RKO (cell line): ENCODE measurements at places on chromosomes 1 and 21.
A peak's percentile ranks its signal among the peaks of the same experiment; 100 is the strongest.

- DNase-seq: no peak
Observed at GRCh38 chr1:9767964-9768668, 55.6 kb downstream of the CLSTN1 start.

DNA sequence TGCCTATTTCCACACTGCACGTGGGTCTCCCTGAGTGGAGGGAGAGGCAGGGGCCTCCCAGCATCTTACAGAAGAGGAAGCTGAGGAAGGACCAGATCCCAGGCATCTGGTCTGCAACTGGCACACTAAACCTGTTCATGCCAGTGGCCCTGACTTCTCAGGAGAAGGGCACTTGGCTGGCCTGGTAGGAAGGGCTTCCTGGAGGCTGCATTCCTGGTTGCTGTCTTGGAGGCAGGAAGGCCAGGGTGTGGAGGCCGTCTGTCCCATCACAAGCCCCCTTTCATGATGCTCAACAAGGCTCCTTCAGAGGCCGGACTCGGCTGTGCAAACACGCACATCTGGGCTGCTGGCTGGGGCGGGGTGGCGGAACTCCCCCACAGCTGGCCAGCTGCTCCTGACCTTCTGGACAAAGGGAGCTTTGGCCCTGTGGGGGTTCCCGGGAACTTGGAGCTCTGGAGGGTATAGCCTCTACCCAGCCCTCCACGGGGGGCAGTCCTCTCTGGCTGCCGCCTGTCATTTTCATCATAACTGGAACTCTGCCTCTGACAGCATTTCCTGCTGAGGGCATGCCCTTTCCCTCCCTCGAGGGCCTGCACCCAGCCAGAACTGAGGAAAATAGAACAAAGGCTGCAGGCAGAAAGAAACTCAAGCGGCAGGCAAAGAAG is 39.2 kb upstream of the POU3F1 start:
- DNase-seq: no peak

DNA sequence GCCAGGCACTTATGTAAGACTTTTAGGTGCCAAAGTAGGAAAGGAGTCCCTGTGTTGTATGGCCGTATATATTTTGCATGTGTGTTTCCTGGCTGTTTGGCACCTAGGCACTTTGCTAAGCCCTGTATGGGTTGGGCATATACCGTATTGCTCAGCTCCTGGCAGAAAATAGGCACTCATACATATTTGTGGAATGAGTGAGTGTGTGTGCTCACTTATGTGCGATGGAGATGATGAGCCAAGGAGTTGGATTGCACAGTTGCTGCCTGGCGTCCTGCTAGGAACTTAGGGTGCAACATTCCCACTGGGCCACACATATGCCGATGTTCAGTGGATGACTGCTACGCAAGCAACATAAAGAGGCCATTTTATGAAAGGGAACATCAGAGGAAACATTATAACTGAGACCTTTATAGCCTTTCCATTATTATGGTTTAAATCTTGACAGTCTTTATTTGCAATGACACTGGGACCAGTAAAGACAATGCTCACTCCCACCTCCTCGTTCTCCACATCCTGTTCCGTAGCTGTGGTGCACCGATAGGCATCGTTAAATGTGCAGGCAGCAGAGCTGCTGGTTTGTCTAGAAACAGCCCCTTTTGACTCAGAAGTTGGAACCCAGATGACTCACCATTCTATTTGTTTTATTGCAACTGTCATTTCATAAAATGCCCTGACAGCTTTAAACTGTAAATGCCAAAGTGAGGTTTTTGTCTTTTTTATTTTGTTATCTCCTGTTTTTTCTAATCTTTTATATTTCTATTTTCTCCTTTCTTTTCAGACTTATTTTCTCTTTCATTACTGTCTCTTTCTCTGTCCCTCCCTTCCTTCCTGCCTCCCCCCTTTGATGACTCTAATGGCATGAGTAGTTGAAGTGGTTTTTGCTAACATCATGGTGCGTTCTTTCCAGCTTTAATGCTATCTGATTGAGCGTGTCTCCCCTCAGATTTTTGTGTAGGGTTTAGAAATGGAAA is 36.1 kb downstream of the PEX14 start:
- DNase-seq: peak; percentile 94

DNA sequence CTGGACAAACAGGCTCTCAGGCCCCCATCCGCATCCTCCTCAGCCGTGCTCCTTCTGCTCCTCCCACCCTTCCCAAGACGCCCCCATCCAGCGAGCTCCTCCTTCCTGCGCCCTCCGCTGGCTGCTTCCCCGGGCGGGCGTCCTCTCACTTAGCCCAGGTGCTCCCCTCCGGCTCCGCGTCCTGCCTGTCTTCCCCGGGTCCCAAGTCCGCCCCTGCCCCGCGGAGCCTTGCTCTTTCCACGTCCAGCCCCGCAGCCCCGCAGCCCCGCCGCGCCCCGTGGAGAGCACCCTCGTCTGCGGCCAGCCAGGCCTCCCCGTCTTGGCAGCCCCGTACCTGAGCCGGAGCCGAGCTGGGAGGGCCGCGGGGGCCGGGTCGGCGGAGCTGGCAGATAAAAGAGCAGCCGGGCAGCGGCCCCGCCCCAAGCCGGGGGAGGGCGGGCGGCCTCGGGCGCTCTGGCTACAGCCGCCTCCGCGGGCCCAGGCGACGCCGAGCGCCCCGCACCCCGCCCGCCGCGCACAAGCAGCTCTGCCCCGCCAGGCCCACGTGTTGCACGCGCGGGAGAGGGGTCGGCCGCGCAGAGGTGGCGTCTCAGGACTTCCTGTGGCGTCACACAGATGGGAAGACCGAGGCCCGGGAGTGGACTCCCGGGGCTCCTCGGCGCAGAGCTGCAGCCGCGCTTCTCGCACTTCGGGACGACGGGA is at the start of gene PAQR7:
TSS of gene PAQR7 (minus strand) at position 555 of the 702 bp plus-strand sequence. CDS start 11,869 bp downstream, outside the sequence.
- peak; percentile 85 for DNase-seq

- DNase-seq: no peak
Observed at GRCh38 chr1:10889650-10890353, 93.4 kb upstream of the CASZ1 start.

DNA sequence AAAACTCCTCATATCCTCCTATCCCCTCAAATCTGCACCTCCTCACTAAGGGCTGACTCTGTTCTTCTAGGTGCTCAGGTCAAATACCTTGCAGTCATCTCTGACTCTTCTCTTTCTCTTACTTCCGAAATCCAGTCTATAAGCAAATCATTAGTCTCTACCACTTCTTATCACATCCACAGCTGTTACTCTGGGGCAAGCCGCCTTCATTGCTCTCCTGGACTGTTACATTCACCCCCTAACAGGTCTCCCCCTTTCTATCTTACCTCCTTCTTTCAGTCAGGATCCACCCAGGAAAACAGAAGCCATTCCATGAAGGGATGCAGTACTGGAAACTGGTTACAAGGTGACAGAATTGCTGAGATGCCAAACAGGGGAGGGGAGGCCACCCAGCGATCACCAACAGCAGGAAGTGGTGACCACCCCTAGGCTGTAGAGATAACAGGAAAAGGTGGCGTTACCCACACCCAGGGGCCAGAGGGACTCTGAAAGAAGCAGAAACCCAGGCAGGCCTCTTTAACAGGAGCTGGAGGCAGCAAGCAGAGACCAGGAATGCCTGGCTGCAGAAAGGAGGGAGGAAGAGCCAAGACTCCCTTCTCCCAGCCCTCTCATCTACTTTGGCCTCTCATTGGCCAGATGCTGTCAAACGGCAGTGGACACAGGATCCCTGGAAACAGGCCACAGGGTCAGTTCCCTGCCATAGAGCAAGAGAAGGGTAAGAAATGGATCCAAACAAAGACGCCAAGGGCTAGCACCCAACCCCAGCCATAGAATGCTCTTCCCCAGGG is 55.5 kb upstream of the FOXO6 start:
- no peak for DNase-seq

DNA sequence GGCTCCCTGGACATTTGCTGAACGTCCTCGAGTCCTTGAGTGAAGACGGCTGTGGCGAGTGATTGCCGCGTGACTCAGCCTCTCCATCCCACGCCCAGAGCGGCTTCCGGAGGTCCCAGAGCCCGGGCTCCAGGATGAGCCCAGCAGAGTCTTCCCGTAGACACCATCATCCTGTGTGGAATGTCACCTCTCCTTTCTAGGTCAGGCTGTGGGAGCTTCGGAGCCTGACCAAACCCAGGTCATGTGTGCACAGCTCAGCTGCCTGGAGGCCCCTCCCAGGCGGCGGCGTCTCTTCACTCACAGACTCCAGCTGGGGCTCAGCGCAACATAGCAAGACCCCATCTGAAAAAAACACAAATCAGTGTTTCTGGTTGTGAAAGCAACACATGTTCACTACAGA is 38.2 kb downstream of the PRKCZ start:
- no peak for DNase-seq

DNA sequence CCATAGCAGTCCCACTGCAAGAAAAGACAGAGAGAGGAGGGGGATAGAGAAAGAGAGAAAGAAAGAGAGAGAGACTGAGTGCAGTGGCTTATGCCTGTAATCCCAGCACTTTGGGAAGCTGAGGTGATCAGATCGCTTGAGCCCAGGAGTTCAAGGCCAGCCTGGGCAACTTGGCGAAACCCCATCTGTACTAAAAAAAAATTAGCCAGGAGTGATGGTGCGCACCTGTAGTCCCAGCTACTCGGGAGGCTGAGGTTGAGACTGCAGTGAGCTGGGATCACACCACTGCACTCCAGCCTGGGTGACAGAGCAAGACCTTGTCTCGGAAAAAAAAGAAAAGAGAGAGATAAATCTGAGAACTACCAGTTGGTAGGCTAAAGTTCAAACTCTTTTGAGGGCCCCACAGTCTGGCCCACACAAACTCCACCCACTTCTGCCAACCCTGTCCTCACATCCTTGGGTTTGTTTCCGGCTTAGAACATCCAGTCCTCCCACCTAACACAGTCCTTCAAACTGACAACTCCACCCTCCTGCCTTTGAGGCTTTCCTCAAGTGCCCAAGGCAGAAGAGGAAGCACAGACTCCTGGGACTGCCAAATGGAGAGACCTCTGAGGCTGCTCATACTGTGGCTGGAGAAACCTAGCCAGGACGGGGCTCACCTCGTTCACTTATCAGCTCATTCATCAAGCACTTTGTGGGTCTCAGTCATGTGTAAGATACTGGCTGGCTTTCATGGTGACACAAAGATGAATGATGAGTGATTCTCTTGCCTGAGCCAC is 20.1 kb downstream of the TFAP2E start:
- DNase-seq: no peak

DNA sequence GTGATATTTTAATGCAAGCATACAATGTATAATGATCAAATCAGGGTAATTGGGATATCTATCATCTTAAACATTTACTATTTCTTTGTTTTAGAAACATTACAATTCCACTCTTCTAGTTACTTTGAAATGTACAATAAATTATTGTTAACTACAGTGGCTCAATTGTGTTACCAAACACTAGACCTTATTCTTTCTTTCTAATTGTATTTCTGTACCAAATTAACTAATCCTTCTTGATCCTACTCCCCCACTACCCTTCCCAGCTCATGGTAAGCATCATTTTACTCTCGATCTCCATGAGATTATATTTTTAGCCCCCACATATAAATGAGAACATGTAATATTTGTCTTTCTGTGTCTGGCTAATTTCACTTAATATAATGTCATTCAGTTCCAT is 95.0 kb upstream of the MROH9 start:
- DNase-seq: no peak

GRCh38 chr1:112850034-112850757 is 105.8 kb downstream of the SLC16A1 start:
- DNase-seq: no peak

DNA sequence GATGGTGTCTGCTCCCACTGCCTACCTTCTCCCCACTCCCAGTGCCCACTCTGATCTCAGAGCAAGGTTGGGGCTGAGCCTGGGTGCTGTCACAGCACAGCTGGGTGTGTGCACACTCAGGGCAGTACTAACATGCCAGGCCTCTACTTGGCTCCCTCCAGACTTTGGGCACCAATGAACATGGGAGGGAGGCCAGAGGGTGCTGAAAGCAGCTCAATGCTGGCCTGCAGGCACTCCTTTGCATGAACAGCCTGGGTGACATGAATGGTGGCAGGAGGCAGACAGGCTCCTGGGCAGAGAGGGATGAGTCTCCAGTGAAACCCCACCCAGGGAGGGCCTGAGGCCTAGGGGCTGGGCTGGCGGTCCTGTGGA is 25.8 kb upstream of the DENND1B start:
- DNase-seq: no peak

DNA sequence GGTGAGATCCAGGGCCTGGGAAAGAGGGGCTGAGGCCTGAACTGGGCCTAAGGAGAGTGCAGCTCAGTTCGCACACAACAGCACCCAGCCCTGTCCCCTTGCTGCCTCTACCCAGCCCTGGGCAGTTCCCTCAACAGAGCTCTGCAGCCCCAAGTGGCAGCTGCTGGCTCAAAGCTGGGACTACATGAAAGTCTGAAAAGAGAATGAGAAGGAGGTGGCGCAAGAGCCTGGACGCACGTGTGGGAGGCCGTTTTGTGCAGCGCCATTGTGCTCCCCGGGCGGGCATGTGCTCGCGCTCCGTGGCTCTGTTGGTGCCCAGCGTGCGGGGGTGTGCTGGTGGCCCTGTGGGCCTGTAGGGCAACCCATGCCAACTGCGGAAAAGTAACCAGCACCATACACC is 10.3 kb downstream of the GPR37L1 start:
- DNase-seq: no peak

GRCh38 chr1:25743164-25744139 is 56.5 kb upstream of the SELENON start:
- no peak for DNase-seq
